IMR-90 (cell line): ENCODE measurements at places on chromosomes 7 and 10.
A peak's percentile ranks its signal among the peaks of the same experiment; 100 is the strongest.

DNA sequence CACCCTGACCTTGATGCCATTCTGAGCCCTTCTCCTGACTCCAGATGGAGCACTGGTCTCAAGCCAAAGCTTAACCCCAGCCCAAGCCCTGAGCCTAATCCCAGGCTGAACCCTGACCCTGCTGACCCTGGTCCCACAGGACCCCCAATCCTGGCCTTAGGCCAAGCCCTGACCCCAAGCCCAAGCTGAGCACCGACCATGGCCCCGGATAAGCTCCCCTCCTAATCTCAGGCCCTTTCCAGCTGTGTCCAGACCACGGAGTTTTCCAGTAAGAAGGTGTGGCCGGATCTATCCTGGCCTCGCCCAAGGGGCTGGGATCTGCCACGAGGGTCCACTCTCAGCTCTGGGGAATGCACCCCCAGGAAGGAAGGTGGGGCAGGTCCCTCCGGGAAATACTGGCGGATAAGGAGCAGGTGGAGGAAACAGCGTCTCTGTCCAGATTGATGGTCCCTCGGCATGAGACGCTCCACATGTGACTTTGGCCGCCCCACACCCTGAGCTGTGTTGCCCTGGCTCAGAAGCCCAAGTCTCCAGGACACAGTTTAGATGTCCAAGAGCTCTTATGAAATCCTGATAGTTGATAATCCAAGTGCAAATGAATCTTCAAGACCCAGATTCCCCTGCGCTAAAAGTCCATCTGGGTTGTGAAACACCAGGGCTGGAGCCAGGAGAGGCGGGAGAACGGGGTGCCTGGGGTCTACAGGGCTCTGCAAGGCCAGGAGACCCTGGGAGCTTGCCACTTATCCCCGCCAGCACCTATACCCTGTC, 10.4 kb downstream of the ELN start:
- no peak for DNase-seq

- no peak for DNase-seq
Measured at GRCh38 chr7:95793658-95794057, 21.3 kb downstream of the DYNC1I1 start.

- DNase-seq, result no peak
Measured at GRCh38 chr10:61653699-61654098, 9.0 kb upstream of the CABCOCO1 start.

- no peak for DNase-seq
Measured at GRCh38 chr7:55437375-55437774, 72.2 kb downstream of the LANCL2 start.

DNA sequence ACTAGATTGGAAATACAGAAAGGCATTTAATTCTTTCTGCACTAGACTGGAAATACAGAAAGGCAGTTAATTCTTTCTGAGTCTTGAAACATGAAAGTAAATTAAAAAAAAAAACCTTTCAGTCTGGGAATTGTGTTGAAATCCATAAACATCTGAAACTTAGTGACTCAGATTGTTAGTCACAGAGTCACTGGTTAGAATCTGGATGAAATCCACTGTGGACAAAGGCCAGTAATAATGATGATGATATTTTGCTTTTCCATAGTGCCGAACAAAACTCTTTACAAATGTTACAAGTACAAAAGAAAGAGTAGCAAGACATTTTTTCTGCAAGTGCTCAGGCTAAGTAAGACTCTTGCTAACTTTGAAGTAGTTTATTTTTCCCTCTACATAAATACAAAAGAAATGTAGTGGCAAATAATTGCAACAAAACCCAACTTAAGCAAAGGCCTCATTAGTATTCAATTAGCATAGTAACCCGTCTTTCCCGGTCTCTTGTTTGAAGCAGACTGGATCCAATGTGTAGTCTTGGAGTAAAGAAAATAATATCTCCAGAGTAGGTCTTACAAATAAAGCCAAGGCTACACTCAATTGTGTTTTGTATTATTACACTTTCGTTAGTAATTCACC, 5.8 kb upstream of the PRTFDC1 start:
- peak; percentile 95 for DNase-seq

DNA sequence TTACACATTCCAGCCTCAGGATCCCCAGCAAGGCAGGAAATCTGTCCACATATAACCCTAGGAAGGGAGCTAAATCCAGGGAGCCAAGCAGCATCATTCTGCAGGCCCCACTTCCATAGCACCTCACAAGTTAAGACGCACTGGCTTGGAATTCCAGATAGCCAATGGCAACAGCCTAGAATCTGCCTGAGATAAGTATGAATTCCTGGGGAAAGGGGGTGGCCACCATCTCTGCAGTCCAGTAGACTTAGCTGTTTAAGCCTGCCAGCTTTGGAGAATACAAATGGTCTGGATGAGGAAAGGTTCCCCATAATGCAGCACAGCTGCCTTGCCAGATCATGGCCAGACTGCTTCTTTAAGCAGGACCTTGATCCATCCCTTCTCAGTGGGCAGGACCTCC, 179.4 kb upstream of the PRSS1 start:
- DNase-seq, result peak; percentile 35

DNA sequence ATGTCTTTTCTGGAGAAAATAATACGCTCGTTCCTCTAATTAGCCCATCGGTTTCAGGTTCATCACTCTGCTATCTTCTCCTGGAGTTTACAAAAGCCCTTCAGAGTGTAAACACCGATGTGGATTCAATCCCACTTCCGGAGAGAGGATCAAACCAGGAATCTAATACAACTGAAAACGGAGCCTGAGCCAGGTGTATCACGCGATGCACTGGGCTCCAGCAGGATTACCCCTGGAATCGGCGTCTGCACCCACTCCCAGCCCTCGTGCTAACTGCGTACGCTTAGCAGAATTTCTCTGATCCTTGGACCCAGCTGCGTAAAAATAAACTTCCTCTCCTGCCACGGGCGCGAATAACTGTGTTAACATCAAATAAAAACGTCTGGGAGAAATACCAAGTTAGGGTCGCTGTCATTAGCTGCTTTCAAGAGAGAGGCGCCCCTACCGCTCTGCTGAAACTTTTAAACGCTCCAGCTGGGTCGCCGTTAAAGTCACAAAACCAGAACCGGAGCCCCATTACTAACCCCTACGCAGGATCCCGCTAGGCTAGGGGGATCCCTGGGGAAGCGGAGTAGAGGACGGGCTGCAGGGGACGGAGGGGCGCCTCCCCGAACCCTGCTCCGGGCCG, 502 bp downstream of the ZNF3 start:
- peak; percentile 56 for DNase-seq

DNA sequence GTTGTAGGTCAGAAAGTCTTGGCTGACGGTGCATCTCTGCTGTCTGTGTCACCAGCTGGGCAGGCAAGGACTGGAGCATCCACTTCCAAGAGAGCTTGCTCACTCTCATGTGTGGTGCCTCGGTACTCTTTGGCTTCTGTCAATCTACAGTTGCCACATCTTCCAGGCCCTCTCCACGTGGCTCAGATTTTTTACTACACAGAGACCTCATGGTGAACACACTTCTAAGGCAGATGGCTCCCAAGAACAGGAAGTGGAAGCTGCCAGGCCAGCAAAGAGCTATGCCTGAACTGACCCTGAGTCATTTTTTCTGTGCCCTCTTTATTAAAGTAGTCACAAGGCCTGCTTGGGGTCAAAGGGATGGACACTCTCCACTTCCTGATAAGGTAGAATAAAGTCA, 351.5 kb upstream of the AUTS2 start:
- no peak for DNase-seq

DNA sequence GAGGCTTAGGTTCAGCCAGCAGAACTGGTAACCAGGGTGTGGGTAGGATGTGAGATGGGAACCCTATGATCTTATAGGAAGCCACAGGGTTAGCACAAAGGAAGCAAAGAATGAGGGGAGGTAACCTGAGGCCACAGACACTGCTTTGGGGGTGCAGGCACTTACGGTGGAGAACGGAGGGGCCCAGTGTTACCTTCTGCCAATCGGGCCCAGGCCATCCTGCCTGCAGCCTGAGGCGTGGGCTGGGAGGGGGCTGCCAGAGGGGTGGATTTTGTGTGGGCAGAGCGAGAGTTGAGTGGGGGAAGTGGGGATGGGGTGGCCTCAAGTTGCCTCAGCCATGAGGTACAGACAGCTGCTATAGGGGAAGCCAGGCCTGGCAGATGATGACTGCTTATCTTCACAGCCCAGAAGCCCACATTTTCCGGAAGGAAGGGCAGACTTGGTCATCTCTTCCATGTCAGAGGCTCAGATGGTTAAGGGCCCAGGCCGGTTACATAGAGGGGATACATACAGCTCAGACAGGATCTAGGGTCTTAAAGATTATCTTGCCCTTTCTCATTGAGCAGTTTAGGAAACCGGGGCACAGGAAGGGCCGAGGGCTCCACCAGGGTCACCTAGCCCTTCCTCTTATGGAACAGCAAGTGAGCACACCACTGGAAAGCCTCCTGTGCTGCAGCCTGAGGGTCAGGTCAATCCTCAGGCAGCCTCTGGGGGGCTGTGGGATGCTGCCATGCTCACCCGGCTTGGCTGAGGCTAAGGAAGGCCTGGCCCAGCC, 24.4 kb upstream of the VSIR start:
- DNase-seq, result no peak

DNA sequence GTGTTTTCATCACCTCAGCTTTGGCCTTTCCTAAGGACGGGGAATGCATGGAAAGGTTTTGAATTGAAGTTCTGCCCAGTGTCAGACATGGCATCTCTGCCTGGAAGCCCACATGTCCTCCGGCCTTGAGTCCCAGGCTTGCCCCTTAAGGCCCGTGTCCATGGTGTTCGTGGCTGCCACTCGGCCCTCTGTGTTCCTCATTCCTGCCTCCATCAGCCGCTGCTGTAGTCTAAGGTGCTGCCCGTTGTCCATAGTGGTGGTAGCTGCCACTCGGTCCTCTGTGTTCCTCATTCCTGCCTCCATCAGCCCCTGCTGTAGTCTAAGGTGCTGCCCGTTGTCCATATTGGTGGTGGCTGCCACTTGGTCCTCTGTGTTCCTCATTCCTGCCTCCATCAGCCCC, 180.7 kb upstream of the SHH start:
- no peak for DNase-seq

- DNase-seq, result peak; percentile 64
Measured at GRCh38 chr7:112205343-112206237, 609 bp downstream of the DOCK4 start.

DNA sequence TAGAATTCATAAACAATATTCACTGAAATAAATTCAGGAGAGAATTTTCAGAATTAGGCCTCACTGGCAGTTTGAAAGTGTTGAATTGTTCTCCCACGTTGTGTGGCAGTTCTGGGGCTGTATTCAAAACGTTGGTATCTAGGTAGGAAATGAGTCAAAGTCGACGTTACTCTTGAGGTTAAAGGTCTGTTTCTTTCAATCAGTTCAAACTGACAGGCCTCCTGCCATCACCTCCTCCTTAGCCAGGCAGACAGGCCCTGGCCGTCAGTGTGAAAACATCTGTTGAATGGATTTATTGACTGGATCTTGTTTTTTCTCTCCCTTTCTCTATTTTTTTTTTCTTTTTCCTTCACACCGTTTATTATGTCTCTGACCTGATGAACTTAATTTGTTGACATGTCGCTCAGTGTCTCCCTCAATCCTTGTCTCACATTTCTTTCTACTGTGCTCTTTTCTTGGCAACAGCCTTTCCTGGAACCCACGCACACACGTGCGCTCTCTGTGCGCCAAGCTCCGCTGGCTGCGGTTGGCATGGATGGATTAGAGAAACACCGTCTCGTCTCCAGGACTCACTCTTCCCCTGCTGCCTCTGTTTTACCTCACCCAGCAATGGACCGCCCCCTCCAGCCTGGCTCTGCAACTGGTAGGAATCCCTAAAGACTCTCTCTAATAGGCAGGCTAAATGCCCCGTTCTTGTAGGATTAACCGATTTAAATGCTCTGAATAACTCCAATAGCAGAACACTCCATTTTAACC, 231.7 kb downstream of the HDAC9 start:
- peak; percentile 3 for DNase-seq

DNA sequence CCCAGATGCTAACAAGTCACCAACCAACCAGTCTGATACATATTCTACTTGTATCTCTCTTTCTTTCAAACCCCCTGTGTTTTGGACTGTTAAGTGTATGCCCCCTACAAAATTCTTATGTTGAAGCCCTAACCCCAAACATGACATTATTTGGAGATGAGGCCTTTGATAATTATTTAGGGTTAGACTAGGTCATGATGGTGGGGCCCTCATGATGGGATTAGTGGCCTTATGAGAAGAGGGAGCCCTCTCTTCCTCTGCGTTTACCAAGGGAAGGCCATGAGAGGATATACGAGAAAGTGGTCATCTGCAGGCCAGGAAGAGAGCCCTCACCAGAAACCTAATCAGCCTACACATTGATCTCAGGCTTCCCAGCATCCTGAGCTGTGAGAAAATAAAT, 2.5 kb downstream of the RAPGEF5 start:
- DNase-seq, result no peak

DNA sequence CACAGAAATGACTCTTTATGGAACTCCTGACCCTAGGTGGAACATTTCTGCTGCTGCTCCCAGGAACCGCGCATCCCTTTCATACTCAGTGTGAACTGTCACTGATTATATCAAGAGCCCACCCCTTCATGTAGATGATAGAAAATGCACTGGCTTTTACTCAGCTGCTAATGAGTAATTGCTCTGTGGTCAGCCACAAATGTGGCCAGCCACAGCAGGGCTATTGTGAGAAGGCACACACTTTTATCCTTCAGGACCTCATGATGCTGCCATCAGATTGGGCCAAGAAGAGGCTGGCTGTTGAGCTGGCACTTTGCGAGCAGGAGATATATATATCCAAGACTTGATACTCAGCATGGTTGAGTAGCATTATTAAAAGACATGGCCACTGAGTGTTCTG, 124.7 kb downstream of the CFAP58 start:
- no peak for DNase-seq

DNA sequence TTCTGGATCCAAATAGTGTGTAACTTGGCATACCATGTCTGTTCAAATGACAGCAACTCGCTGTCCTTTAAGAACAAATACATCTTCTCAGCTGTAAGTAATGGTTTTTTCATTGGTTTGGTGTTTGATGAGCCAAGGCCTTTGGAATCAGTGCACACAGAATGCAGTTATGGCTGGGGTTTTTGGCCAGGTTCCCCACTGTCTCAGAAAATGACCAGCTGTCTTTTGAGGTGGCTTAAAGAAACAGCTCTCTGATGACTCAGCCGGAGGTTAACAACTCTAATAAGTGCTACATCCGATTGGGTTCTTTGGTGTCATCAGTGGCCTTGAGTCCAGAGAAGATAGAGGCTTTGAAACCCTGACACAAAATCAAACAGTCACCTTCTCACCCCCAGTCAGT, 688.4 kb downstream of the REEP3 start:
- DNase-seq, result no peak

DNA sequence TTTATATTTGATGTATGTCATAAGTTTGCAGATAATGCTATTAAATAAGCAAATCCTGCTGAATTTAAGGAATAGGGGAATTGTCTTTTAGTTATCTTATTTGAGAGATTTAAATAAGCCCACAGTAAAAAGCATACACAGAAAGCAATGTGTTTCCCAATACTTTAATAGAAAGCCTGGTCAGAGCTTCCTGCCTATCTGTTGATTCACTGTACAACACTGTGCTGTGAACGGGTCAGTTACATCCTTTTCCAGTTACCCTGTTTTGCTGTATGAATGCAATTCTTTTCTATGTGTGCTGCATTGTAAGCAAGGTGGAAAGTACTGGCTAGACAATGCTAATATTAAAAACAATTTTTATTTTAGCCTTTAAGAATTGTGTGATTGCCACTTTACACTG, 81.2 kb downstream of the ANKRD7 start:
- no peak for DNase-seq

- no peak for DNase-seq
Measured at GRCh38 chr10:132564249-132564605, 26.6 kb downstream of the INPP5A start.

GRCh38 chr10:570628-571163, 118.8 kb downstream of the DIP2C start:
- no peak for DNase-seq

- peak; percentile 46 for DNase-seq
Measured at GRCh38 chr7:116325517-116325916, 115.2 kb downstream of the TES start.

GRCh38 chr10:129058664-129059155, 408.3 kb upstream of the MGMT start:
- no peak for DNase-seq
